ENCODE measurements at places on chromosomes 2 and 18. TPM values are rescaled to one million over a fixed set of nuclear protein-coding genes. Genes with fewer than 3 reads are reported as not detected.
A peak's percentile ranks its signal among the peaks of the same experiment; 100 is the strongest.

DNA sequence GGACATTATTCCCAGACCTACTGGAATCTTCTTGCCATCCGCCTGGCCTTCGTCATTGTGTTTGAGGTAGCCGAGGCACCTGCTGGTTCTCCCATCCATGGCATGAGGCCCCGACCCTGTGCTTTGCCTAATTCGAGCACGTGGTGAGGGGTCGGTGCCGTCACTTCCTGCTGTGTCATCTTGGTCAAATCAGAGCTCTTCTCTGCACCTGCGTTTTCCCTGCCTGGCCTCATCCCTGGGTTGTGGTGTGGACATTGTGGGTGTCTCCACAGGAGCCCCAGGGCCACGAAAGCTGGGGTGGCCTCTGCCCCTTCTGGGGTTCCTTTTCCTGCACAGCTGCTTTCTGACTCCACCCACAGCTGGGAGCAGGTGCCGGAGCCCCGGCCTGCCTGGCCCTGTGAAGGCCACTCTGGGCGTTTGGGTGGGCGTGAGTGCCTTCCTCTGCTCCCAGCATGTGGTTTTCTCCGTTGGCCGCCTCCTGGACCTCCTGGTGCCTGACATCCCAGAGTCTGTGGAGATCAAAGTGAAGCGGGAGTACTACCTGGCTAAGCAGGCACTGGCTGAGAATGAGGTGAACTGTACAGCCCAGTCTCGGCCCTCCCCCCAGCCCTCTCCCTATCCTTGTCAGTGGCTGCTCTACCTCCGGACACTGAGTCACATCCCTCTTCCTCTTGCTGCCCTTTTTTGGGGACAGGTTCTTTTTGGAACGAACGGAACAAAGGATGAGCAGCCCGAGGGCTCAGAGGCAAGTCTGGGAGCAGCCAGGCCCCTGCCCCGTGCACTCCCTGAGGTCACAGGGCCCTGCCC, 34.9 kb downstream of the ANO7 start:
- DNase-seq: no peak

DNA sequence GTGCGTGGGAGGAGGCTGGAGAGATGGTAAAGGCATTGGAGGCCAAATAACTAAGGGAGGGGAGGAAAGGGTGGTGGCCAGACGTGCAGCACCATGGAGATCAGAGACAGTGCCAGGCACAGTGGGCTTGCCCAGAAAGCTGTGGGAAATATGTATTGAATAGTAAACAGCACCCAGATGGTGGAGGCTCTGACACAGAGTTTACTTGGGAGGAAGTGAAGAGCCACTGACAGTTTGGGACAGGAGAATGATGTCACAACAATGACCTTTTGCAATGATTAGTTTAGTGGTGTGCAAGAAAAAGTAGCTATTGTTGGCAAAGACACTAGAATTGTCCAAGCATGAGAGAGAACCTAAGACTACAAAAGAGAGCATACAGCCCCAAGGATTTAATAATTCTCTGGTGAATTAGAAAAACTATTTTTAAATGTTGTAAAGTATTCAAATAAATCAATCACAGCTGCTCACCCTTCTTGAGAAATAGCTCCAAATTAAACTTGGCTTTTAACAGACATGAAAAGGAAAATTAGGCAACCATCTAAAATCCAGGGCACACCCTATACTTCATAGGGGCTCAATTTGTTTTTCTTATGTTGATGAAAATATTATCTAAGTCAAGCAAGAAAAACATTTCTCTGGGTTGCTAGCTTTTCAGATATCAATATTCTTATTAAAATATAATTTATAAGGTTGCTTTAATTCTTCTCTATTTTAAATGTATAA, 458.7 kb upstream of the HNRNPA3 start:
- DNase-seq: no peak

GRCh38 chr2:170514140-170514539, 201.0 kb upstream of the SP5 start:
- DNase-seq: no peak

- no peak for DNase-seq
Measured at GRCh38 chr2:19419211-19419880, 60.9 kb upstream of the OSR1 start.

DNA sequence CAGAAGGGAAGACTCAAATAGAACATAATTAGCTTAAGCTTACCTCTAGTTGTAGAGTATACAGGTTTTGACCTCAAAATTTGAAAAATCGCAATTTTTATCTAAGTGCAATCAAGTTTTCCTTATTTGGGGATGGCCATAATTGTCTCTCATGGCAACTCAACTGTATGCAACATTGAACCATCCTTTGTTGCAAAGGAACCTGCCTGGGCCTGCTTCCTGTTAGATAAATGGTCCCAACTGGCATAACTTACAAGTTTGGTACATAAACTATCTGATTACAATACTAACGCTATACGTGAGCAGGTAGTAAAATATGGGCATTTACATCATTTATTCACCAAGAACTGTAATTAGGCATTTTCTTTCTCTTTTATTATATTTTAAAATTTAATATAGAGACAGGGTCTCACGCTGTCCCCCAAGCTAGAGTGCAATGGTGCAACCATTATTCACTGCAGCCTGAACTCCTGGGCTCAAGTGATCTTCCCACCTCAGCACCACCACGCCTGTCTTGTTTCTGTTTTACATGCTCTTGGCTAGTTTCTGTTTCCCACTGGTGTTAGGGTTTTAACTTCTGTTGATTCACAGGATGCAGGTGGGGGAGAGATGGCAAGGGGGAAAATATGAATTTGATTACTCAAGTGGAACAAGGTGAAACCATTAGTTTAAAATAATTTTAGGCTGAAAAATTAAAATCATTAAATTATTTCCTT, 55.3 kb upstream of the B3GNT2 start:
- DNase-seq: no peak

DNA sequence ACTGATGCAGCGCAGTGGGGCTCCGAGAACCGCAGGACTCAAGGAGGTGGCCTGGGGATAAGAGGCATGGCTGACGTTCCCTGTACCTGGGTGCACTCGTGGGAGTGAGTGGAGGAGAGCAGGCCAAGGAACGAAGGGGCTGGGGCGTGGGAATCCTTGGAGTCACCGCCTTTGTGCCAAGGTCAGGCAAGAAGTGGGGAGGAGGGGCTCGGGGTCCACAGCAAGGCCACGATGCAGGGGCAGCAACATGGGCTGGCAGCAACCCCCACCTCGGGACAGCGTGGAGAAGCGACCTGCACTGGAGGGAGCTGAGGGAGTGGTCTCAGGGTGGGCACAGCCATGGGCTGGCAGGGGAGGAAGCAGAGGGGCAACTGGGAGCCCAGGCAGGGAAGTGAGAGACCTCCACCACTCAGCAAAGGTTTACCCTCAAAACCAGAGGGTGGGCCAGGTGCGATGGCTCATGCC, 18.6 kb downstream of the ARID5A start:
- DNase-seq: no peak

DNA sequence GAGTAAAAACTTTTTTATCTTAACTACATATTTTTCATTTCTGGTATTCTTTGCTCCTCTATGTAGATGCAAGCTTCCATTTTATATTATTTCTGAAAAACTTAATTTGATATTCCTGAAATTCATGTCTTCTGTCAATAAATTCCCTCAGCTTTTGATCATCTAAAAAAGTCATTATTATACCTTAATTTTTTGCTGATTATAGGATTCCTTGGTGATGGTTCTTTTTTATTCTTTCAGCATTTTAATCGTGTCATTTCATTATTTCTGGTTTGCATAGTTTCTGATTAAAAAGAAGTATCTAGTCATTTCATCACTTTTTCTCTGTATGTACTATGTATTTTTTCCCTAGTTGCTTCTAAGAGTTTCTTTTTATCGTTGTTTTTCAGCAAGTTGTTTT, 241.8 kb upstream of the CYP26B1 start:
- DNase-seq: no peak

DNA sequence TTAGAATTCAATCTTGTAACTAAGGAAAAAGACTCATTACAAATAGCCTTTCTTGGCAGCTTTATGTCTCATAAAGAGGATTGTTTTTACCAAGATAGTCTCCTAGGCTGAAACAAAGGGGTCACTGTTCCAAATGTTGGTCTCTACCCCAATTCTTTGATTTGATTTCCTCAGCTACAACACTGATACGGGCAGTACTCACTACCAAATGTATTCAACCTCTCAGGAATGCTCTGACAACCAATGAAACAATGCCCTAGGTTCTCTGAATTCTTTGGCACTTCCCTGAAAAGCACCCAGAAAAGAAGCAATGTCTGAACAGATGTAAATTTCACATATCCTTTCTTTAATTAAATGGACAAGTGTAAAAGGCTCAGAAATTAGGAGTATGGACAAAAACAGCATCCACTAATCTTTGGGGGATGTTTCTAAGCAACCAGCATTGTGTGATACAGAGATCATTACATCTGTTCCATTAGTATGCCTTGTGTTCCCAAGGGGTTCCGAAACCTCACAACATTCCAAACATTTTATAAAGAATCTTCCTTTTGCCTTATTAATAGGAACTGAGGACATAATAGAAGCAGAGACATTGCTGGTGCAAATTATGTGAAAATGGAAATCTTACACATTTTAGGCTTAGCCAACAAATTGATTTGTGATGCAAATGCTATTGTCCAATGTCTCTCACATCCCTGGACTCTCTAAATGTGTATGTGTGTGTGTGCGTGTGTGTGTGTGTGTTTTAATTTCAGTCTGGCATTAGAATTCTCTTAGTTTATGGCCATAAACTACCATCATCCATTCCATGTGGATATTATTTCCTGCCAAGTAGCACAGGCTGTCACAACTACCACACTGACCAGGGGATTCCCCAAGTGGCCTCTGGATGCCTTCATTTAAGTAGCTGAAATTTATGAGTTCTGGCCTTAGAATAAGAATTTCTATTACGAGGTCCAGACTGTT, 276.0 kb downstream of the MTX2 start:
- DNase-seq: no peak

DNA sequence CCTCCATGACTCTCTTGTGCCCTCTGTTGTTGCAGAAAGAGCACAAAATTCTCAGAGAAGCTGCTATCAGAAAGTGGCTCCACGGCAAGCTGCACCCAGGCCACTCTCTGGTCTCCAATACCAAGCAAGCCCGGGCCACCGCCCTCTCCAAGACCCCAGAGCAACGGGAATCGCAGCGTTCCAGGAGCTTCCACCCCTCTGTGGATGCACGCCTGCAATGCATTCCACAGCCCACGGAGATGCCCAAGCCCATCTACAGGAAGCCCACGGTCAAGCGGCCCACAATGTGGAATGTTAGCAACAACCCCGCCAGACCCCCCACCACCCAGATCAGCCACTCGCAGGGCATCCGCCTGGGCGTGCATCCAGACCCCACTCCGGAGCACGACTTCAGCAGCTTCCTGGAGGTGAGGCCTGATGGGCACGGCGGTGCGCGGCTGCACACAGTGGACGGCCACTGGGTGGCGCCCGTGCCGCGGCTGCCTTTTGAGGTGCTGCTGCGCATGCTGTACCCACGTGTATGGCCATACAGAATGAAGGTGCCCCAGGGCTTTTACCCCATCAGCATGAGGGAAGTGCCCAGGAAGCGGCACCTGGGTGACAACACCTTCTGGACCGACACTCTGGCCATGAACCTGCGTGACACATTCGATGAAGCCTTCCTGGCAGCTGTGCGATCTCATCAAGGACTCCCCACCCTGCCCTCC, 6.3 kb downstream of the ANKRD53 start:
- peak; percentile 76 for DNase-seq

GRCh38 chr2:197515315-197515738, 539 bp upstream of the MOB4 start:
- peak; percentile 75 for DNase-seq

- DNase-seq: no peak
Measured at GRCh38 chr2:225683258-225683657, 283.7 kb downstream of the NYAP2 start.

- DNase-seq: no peak
Measured at GRCh38 chr2:39661826-39662225, 3.9 kb upstream of the TMEM178A start.

The KCNJ13 gene
- polyA plus RNA-seq: not detected

The CYTIP gene
- polyA plus RNA-seq: 84.4 TPM

The VSNL1 gene
- not detected for polyA plus RNA-seq

The GATA6 gene
- polyA plus RNA-seq: not detected

The LINC00305 gene
- polyA plus RNA-seq: not detected

The TANK gene
- polyA plus RNA-seq: 53.9 TPM

The OXER1 gene
- polyA plus RNA-seq: not detected

The HS6ST1 gene
- 6.0 TPM for polyA plus RNA-seq
